NCI-H187 (cell line): ENCODE measurements at places on chromosomes 1 and 21.

GRCh38 chr1:246794048-246794827 lies 70.0 kb downstream of the SCCPDH start:
- DNase-seq = no peak

DNA sequence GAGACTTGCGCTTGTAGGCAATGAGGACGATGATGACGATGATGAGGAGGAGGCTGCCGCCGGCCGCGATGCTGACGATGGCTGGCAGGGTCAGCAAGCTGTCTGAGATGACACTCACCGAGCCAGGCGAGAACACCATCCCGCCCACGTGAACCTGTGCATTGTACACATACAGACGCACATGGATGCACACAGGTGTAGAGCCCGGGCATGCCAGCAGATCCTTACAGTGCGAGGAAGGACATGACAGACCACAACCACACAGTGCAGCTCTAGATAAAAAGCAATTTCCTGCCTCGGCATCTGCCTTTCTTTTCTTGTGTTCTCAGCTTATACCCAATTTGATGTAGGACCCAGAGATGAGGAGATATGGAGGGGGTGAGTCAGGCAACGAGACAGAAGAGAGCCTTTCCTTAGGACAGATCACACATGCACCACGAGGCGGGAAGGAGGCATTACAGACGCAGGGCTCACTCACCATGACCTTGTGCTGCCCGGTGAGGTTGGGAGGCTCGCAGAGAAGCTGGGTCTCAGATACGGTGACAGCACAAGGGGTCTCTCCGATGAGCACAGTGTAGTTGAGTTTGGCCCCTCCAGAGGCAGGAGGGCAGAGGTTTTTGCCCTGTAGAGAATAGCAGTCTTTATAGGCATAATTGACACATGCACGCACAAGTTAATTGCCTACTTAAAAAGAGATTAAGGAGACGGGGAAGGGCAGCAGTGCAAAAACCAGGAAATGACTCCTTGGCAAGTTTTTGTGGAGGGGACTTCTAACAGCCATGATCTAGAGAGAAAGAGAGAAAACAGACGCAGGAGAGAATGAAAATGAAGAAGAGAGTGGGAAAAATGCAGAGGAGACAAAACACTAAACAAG lies 133.9 kb upstream of the CD34 start:
- DNase-seq = no peak

DNA sequence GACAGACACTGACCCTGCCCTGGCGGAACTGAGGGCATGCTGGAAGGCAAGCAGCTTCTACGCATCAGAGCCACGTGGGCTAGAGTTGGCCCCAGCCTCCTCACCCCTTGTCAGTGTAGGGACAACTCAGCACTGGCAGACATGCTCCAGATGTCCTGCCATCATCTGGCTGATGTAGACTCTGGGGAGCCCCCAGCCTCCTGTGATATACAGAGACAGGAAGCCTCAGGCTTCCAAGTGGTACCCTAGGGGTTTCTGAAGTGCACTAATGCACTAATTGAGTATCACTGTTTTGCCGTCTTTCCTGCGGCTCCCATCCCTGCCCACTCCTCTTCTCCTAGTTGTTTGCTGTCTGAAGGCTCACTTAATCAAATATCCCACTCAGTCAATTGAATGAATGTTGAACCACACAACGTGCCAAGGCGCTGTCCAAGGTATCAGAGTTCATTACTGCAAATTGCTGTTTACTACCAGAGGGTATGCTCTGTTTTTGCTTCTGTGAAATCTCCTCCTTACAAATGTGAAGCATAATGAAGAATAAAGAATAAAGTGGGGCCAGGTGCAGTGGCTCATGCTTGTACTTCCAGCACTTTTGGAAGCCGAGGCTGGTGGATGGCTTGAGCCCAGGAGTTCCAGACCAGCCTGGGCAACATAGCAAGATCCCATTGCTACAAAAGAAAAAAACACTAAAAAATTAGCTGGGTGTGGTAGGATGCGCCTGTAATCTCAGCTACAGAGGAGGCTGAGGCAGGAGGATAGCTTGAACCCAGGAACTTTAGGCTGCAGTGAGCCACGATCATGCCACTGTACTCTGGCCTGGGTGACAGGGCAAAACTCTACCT lies 76.4 kb upstream of the ZBTB18 start:
- DNase-seq = no peak

DNA sequence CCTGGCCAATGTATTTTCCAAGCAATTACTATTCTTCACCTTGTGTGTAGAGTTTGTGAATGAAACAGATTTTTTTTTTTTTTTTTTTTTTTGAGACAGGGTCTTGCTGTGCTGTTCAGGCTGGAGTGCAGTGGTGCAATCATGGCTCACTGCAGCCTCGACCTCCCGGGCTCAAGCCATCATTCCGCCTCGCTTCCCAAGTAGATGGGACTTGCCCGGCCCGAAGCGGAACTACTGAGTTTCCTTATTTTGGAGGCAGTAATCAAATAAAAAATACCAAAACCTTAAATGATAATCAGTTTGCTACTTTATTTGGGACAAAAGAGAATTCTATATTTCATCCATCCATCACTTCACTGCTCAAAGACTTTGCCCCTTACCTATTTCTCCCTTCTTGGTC lies 704 bp upstream of the BTBD8 start:
- no peak for DNase-seq

GRCh38 chr1:119204961-119205357 lies 64.5 kb upstream of the WARS2 start:
- no peak for DNase-seq

- DNase-seq = no peak
Measured at GRCh38 chr21:37082856-37083528, 9.9 kb downstream of the TTC3 start.
